ENCODE measurements at places on chromosomes 6 and 20.

- DNase-seq: no peak
Observed at GRCh38 chr20:15333170-15333569, 995.8 kb upstream of the FLRT3 start.

DNA sequence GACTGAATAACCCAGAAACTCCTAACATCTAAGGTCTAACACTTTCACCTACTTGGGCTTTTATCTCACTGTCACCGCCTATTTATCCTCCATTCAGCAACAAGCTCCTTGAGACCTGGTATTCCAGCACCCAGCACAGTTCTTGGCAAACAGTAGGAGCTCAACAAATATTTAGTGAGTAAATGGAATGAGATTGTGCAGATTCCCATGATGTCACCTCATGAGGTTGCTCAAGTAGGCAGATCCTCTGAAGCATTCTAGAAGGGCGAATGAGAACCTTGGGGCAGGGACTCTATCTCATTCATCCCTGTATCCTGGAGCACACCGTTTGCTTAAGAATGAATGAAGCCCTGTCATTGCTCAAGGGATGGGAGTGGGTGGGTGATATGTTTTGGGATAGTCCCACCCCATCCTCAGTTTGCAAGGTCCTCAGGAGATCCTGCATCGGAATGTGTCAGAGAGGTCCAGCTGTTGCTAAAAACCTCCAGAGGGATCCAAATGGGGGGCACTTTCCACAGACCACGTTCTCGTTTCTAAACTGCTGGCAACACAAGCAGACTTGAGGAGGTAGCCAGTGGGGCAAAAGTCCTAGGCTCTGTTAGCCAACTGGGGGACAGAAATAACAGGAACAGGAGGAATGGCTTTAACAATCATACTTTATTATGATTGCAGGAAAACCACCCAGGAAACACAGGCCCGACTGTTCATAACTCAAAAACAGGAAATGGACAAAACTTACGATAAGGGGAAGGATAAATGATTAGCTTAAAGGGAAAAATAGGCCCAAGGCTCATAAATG lies 42.0 kb downstream of the EDN1 start:
- no peak for DNase-seq

DNA sequence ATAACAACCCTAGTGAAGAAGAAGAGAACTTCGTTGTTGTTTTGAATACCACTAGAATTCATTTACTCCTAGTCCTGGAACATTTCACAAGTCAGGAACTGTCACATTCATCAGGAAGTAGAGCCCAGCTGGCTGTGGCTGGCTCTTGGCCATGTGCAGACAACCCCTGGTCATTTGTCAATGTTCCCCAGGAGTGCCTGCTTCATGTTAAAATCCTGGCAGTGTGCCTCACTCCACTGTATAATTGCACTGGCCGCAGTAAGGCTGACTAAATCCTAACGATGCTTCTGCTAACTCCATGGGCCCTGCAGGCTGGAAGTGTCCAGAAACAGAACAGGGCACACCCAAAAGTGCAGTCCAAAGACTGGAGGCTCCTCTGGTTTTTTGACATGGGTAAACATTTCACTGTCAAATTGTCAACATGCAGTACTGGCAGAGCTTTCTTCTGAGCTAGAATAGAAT lies 41.5 kb upstream of the ADGRF1 start:
- DNase-seq: no peak

- DNase-seq: no peak
Observed at GRCh38 chr6:73134588-73134987, 90.7 kb downstream of the KHDC1L start.

DNA sequence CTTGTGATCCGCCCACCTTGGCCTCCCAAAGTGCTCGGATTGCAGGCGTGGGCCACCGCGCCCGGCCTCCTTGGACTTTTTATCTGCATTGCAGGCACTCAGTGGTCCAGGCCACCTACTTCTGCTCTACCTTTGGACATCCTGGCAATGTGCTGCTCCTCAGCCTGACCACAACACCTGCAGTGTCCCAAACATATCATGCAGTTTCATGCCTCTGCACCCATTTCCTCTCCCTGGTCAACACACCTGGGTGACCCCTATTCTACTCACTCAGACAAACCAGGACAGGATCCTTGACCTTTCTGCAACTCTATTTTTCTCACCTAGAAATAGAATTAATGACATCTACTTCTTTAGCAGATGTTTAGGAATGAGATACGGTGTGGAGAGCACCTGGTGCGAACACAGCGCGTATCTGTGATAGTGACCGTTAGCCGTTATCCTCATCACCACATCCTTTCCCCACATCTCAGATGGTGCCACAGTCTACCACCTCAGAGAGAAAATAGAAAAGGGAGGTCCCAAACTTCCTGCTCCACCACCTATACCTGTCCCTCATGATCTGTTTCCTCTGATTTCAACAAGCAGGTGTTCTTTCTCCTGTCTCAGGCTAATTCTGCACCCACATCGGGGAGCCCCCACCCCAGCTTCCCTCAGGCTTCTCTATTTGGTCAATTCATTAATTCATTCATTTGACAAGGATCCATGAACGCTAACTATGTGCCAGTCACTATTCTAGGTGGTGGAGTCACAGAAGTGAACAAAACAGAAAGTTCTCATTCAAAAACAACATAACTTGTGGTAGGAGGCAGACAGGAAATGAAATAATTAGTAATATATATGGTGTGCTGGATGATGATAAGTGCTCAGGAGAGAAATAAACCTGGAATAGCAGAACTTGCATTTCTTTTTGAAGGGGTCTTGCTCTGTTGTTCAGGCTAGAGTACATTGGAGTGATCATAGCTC lies 4.3 kb upstream of the BTN3A2 start:
- peak; percentile 51 for DNase-seq

- DNase-seq: no peak
Observed at GRCh38 chr6:56650191-56650590, 7.5 kb upstream of the DST start.

- peak; percentile 44 for DNase-seq
Observed at GRCh38 chr6:14717307-14717706, 528.6 kb upstream of the JARID2 start.

All from CD4-positive, alpha-beta T cell treated with Interleukin-21 for 1 hour (primary cell).